ENCODE measurements at places on chromosomes 11 and 22.

GRCh38 chr11:75939992-75940391 lies 125.0 kb downstream of the UVRAG start:
- no peak for DNase-seq

- DNase-seq: no peak
Measured at GRCh38 chr11:121892131-121892681, 223.8 kb downstream of the BLID start.

DNA sequence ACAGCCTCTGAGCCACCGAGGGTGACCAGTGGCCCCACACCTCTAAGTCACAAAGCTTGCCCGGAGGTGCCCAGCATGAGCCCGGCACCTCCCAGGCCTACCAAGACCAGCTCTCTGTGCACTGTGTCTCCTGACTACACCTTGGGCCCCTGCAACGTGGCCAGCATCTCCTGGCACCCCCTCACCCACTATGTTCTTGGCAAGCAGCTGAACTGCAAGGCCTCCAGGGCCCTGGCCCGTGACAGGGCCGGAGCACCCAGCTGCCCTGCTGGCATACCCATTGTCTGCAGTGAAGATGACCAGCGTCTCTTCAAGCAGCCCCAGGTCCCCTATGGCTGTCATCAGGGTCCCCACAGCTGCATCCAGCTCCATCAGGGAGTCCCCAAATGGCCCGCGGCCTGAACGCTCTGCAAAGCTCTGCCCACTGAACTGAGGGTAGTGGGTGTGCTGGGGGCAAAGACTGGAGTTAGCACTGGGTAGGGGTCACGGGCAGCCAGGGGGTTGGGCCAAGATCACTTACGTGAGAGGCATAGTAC lies 1.6 kb downstream of the ARSA start:
- no peak for DNase-seq

DNA sequence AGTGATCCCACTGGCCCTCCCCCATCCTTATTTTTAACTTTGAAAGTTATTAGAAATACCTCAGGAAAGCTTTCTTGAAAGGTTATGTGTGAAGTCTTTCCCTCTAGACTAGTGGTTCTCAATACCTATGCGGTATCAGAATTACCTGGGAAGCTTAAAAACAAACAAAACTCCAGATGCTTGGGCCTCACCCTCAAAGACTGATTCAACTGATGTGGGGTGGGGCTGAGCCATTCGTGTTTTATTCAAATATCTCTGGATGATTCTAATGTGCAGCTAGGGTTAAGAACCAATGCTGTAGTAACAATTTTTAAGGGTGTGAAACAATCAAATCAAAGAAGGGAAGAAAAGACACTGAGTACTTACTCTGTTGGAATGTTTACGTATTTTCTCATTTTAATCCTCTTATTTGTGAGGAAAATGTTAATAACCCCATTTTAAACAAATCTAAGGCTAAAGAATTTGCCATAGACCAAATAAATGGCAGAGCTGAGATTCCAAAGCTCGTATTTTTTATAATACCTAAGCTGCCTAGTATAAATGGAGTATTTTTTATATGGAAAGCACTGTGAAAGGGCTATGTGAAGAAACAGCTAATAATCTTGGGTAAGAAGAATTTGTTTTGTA lies 47.6 kb downstream of the PLEKHB1 start:
- no peak for DNase-seq

GRCh38 chr11:2899080-2899783 lies 13.7 kb upstream of the CDKN1C start:
- DNase-seq: no peak

- DNase-seq: no peak
Measured at GRCh38 chr11:79413268-79413667, 27.6 kb downstream of the TENM4 start.

- no peak for DNase-seq
Measured at GRCh38 chr11:47233989-47234668, 14.5 kb downstream of the ACP2 start.

DNA sequence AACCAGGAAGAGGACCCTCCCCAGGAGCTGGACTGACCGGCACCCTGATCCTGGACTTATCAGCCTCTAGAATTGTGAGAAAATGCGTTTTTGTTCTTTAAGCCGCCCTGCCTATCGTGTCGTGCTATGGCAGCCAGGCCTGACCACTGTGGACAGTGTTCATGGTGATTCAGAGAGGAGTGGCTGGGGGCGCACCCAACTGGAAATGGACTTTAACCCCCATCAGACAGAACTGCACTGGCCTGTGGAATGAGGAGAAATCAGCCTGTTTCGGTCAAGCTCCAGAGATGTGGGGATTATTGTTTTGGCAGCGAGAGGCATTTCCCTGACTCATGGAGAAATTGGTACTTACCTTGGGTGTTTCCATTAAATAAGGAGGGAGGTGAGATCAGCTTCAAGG lies 1437.8 kb downstream of the BRD1 start:
- DNase-seq: no peak

GRCh38 chr22:19974268-19974861 lies 32.7 kb upstream of the TXNRD2 start:
- no peak for DNase-seq

DNA sequence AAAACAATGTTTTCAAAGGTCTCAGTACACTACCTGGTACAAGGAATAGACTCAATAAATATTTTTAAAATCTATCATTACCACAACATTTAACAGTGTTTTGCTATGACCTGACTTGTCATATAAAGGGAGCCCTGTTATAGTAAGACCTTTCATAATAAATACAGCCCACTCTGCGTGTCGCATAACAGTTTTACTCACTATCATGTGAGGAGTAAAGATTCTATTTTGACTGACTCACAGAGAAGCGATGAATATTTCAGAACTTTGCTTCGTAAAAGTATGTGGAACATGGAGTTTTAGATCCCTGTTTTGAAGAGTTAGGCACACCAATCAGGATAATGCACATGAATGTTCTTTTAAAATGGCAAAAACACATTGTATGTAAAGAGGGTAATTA lies 531.2 kb downstream of the KCNA4 start:
- no peak for DNase-seq

DNA sequence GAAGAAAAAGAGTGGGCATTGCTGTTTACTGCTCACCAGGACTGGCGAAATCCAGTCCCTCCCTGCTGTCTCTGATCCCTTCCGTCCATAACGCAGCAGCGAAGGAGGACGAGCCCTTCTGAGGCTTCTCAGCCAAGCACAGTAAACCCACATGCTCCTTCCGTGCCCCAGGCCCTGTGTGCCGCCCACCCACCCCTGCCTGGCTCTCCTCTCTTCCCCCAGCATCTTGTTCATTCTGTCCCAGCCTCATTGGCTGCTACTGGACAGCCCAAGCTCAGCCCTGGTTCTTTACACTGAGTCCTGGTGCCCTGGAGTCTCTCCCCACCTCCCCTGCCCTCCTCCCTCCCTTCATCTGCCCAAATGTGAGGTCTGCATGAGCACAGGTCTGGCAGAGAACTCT lies 559.7 kb downstream of the BRD1 start:
- DNase-seq: no peak

GRCh38 chr22:40176921-40177737 lies 596 bp upstream of the TNRC6B start:
- DNase-seq: peak; percentile 63

DNA sequence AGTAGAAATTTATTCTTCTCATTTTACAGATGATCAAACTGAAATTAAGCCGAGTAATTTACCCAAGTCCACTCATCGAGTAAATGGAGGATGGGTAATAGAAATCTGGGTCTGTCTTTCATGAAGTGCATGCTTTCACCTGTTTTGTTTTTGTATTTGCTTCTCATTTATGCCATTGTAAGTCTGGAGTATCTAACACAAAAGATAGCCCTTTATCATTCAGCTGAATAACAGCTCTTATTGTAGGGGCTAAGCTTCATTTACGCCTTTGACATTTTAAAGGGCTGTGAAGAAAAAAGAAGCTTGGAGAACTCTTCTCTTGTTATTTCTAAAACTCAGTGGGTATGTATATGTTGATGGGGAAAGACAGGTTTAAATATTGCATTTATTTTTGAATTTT lies 1196.2 kb upstream of the TENM4 start:
- no peak for DNase-seq

DNA sequence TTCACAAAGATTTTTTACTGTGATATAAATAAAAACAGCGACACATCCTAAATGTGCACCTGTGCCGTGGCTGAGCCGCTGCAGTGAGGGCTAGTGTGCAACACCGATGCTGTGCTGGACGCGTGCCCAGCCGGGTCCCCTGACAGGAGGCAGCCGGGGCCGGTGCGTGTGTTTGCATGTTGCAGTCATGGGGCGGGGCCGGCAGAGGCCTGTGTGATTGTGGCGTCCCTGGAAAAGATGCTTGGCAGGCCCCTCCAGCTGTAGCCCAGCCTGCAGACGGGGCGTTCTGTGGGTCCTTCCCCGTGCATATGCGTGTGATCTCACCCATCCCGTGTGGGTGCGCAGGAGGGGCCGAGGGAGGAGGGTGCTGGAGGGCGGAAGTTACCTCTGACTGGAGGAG lies 30.6 kb downstream of the MUC6 start:
- no peak for DNase-seq

- DNase-seq: no peak
Measured at GRCh38 chr11:122339436-122340060, 223.5 kb upstream of the BLID start.

DNA sequence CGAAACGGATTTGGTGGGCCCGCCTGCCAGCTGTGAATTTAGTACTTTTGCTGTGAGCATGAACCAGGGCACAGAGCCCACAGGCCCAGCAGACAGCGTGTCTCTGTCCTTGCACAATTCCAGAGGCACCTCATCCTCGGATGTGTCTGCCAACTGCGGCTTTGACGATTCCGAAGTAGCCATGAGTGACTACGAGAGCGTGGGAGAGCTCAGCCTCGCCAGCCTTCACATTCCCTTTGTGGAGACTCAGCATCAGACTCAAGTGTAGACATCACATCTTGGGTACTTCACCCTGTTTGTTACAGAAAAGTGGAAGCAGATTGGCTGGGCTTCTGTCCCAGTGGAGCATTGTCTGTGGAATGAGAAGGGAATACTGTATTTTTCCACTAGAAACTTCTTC lies 78.6 kb upstream of the MTNR1B start:
- no peak for DNase-seq

DNA sequence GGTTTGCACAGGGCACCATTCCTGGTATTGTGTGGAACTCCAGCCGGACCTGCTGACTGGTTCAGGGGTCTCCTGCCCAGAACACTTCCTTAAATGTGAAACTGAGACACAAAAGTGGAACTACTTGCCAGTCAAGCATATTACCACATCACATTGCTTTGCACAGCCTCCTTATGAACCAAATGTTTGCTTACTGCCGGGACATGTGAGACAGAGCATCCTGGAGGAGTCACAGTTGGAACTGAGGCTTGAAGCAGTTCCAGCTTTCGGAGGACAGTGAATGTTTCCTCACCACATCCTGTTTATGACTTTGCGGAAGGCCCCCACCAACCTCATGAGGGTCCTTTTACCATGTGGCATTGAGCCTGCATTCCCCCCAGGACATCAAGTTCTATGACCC lies 105.8 kb upstream of the ARHGAP42 start:
- DNase-seq: no peak

- DNase-seq: no peak
Measured at GRCh38 chr11:6474413-6474792, 662 bp upstream of the TRIM3 start.

DNA sequence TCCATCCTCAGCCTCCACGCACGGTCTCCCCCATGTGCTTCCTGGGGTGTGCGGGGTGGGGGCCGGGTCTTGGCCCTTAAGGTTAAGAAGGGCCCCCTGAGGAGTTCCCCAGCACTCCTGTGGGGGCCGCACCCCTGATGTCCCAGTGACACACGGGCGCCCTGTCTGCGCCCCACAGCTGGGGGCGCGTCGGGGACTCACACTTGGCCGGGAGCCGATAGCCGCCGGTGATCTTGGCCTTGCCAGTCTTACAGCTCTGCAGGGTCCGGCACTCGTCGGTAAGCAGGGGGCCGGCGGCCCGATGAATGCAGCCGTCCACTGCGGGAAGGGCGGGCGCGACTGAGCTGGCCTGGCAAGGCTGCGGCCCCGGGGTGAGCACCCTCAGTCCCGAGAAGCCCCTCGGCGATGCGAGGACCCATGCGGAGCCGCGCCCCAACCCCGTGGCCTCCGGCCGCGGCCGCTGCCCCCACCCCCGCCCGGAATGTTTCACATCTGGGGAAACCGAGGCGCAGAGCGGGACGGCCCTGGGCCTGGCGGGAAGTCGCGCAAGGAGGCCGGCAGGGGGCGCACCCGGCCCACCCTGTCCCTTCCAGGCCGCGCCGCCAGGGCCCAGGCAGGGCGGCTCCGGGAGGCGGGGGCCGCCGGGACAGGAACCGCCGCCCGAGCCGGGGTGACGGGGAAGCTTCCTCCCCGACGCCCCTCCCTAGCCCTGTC lies 13.9 kb downstream of the OTUB1 start:
- peak; percentile 73 for DNase-seq
